ENCODE measurements at places on chromosomes 13 and 19.

DNA sequence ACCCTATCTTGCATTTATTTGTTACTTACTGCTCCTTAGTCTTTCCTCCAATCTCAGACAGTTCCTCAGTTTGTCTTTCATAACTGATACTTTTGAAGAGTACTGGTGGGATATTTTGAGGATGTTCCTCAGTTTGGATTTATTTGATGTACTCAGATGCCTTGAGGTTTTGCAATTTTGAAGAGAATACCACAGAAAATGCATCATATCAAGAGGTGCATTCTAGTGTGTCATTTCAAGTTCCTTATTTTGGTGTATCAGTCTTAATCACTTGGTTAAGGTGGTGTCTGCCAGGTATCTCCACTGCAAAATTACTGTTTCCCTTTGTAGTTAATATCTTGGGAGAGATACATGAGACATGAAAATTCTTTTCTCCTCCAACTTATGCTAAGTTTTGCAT is 75.1 kb downstream of the URI1 start:
- no peak for DNase-seq

GRCh38 chr19:29404951-29405727 is 120.7 kb upstream of the VSTM2B start:
- DNase-seq: no peak

DNA sequence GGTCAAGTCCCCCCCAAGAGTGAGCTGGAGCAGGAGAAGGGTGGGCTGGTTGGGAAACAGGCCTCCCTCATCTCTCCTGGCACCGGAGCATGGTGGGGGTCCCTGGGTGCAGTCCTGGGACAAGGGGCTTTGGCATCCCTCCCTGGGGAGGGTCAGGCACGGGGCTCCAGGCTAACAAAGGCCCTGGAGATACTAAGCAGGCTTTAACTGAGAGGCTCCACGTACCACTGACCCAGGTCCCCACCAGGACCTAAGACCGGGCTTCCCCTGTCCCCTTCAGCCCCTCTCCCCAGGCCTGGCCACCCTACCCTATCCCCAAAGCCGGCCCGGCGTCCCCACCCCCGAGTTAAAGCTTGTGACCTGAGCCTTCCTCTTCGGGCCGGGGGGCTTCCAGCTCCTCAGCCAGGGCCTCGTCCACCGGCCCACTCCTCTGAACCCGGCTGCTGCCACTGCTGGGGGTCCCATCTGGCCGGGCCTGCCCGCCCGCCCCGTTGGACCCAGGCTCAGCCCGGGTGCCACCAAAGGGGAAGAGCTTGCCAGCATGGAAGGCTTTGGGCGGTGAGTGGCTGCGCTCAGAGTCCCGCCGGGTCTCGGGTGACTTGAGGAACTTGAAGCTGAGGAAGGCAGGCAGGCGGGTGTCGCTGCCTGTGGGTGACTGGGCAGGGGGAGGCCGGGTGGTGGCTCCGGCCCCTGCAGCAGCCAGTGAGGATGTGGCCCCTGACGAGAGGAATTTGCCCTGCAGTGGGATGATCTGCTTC is 10.1 kb downstream of the ANO8 start:
- DNase-seq: no peak

- no peak for DNase-seq
Measured at GRCh38 chr13:84870190-84870589, 929.0 kb downstream of the SLITRK6 start.

DNA sequence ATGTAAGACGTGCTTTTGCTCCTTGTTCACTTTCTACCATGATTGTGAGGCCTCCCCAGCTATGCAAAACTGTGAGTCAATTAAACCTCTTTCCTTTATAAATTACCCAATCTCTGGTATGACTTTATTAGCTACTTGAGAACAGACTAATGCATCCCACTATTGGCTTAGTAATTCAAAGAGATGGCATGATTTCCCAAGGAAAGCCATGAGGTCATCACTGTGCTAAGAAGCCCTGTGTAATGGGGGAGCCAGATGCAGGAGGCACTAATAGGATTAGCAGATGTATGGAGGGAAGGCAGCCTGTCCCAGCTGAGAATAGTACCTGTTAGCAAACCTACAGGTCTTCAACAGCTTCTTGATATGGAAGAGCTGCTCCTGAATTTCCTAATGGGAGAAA is 38.1 kb downstream of the RUBCNL start:
- DNase-seq: no peak

- DNase-seq: no peak
Measured at GRCh38 chr13:113432506-113433270, 20.6 kb downstream of the ADPRHL1 start.

- no peak for DNase-seq
Measured at GRCh38 chr13:113756441-113757097, 2.5 kb upstream of the TMEM255B start.

DNA sequence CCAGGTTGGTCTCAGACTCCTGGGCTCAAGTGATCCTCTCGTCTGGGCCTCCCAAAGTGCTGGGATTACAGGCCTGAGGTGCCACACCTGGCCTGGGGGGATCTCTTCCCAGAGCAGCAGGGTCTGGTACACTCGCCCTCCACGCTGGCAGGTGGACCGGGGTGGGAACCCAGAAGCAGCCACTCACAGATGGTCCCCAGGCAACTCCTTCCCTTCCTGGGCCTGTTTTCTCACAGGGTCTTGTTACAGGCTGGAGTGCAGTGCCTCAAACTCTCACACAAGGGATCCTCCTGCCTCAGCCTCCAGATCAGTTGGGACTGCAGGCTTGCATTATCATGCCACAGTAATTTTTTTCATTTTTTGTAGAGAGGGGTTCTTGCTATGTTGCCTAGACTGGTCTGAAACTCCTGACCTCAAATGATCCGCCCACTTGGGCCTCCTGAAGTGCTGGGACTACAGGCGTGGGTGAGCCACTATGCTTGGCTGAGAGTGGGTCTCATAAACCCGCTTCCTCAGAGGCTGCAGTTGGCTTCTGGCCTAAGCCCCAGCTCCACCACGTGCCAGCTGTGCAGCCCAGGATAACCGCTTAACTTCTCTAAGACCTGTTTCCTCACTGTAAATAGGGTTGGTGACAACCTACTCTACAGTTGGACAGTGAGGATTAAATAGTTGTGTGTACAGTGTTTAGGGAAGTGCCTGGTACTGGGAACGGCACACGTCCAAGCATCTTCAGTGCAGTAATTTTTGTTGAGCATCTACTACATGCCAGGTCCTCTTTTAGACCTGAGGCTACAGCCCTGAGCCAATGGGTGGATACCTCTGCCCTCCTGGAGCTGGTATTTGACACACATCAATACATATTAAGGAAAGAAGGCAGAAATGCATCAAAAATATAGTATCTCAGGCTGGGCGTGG is 871 bp upstream of the CCER2 start:
- no peak for DNase-seq

DNA sequence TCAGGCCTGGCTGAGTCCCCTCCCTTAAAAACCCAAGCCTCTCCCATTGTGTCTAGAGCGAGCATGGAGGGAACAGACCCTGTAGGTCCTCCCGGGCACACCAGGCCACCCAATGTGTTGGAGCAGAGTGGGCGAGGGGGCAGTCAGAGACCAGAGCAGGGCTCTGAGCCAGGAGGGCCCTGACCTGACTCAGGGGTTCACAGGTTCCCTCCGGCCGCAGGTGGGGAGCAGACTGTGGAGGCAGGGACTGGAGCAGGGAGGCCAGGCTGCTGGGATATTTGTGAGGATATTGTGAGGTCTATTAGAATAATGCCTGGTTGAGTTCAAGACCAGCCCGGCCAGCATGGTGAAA is 1.6 kb upstream of the TYROBP start:
- DNase-seq: no peak

Data from germinal center (tissue), 1 donor.